ENCODE measurements at places on chromosomes 3 and 15.

DNA sequence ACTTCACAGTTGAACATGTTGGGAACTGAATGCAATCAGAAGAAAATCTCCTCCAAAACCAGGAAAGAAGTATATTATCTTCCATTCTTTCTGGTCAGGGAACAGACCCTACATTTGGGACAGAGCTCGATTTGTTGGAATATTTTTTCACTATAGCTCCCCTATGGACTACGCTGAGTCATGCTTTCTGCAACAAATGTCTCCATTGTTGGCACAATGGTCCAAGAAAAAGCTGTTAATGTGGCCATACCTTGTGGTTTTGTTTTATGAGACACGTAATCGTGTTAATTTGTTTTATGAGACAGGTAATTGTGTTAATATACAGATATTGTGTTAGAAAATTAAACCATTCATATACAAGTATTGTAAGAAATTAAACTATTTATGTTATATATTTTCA lies 101.4 kb downstream of the TGFBR2 start:
- DNase-seq, result no peak

DNA sequence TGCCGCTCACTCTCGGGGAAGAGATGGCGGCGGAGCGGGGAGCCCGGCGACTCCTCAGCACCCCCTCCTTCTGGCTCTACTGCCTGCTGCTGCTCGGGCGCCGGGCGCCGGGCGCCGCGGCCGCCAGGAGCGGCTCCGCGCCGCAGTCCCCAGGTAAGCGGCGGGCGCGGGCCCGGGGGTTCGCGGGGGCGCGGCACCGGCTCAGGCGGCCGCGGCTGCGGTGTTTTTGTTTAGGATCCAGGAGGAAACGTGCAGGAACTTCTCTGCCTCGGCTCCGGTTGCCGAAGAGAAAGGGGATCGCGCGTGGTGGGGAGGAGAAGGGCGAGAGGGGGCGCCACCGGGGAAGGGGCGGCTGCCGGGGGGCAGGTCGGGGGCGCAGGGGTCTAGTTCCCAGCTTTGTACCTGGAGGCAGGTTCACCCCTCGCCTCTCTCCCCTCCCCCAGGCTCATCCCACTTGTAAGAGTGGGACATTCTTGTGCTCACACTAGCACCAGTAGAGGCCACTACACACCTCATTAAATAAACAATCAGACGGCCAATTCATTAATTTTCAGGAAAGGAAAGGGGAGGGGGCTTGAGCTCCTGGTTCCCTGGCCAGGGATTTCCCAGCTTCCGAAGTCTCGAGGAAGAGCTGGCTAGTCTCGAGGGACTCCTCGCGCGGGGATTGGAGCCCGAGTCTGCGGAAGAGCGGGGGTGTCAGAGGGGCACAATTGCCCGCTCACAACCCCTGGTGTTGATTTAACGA lies 562 bp downstream of the NEO1 start:
- no peak for DNase-seq

DNA sequence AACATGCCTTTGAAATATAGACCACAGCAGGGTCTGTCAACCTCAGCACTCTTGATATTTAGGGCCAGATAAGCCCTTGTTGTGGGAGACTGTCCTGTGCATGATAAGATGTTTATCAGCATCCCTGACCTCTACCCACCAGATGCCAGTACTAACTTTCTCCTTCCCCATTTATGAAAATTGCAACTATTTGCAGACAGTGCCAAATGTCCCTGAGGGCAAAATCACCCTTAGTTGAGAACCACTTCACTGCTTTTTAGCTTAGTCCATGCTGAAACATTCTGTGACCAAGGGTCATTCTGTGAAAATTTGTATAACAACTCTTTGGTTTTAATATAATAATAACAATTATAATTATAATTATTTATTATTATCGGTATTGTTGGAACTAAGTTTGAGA lies 1032.4 kb downstream of the MCTP2 start:
- no peak for DNase-seq

GRCh38 chr3:122880173-122880572 lies 85.3 kb downstream of the SLC49A4 start:
- no peak for DNase-seq

DNA sequence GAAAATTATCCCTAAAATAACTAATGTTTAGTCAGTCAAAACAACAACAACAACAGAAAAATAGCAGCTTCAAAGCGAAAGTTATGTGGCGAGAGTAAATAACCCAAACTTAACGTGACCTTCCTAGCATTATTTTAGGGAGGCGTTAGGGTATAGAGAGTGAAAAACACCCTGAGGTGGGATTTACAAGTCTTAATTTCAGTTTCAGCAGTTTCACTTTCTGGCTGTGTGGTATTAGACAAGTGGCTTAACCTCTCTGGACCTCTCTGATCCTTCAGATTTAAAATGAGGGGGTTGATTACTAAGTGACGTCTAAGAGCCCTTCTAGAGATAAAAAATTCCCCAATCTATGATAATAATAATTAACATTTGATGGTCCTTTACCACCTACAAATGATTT lies 291.2 kb downstream of the ZBTB20 start:
- DNase-seq, result no peak

DNA sequence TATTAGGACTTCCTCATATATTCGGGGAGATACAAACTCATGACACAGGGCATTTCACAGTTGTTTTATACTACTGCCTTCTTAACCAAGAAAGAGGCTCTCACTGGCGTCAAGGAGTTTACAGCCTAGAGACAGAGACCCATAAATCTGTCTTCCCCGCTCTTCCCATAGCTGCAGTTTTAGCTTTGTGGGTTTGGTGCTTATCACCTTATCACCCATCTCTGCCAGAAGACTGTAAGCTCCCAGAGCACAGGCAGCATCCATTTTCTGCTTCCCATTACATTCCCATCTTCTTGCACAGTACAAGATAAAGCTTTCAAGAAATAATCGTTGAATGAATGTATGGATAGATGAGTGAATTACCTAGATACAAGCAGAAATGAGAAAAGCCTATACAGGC lies 144.3 kb downstream of the TNIK start:
- DNase-seq, result no peak

- no peak for DNase-seq
Observed at GRCh38 chr3:177478170-177478867, 281.0 kb upstream of the TBL1XR1 start.

DNA sequence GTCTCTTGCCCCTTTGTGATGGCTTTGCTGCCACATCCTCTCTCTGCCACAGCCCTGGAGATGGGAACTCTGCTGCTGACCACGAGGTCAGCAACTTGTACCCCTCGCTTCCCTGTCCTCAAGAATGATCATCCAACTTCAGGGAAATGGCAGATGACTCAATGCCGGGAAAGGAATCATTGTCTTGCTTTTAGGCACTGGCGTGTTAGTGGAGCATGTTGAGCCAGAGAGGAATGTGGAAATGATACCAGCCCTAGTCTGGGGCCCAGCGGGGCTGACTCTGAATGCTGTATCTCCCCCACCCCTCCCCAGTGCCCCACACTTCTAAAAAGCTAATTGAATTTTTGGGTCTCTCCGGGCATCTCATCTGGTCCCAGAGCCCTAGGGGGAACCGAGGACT lies 184.9 kb upstream of the BHLHE40 start:
- DNase-seq, result no peak

DNA sequence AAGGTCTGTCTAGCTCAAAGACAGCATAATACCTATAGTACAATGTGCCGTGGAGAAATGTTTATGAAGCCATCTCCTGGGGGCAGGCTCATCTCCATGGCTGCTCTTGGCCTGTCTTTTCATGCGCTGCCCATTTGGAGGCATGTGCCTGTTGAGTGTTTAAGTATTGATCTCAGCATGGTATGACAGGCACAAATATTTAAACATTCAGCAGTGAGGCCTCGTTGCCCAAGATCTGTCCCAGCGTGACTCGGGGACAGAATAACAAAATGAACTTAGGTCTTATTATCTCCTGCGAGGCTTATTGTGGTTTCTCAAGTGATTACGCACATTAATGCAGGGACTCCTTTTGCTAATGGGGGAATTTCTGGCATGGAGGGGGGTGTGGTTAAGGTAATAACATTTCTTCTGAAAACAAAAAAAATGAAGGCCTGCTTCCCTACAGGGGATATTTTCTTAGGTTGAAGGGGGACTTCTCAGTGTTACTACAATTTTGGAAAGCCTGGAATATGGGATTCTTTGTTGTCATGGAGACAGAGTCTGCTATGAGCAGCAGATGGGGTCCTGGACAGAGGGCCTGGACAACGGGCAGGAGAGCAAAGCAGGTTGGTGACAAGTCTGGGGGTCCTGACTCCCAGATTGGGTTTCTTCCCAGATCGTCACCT lies 4.4 kb upstream of the SLC6A1 start:
- no peak for DNase-seq

DNA sequence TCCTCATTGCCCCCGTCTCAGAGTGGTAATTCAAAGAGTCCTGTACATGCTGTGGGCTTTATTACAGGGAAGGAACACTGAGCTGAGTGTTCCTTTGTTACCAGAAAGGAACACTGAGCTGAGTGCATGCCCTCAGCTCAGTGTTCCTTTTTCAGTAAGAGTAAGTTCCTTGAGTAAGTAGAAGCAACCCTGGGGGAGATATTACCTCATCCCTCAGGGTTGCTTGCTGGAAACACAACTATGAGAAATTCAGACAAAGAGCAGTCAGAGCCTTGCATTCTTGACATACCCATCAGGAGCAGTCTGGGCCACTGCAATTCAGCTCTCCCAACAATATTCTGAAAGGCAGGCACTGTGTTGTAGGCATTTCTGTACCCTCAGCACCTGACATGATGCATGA lies 17.0 kb downstream of the CHRM5 start:
- no peak for DNase-seq

- no peak for DNase-seq
Observed at GRCh38 chr15:49471733-49472132, 48.7 kb downstream of the FGF7 start.

GRCh38 chr3:53005854-53006513 lies 39.9 kb downstream of the SFMBT1 start:
- no peak for DNase-seq

DNA sequence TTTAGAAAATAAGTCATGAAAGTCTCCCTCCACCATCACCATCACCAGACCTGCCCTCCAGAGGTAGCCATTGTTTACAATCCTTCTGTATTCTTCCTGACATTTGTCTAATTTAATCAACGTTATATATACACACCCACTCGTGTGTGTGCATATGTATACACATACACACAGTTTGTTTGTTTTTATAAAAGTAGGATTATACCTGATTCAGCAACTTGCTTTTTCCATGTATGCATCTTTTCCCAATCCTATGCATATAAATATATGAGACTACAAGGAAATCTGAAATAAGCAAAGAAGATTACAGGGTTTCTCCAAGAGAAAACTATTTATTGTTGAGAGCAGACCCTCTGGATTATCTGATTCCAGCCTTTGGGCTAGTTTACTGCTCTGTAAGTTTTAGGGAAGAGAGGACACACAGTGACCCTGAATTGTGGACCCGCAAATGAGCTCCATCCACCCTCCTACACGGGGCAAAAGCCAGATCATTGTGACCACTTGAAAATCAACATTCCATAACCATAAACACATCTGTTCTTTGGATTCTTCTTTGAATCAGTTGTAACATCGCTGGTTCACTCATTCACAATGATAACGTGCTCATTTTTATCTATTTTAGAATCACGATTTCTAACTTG lies 104.3 kb downstream of the CPN2 start:
- no peak for DNase-seq

All from activated CD8-positive, alpha-beta memory T cell treated with anti-CD3 and anti-CD28 coated beads for 1 hour (primary cell).